ENCODE measurements at places on chromosomes 13 and 19.

GRCh38 chr19:17090583-17090982 lies 15.0 kb downstream of the MYO9B start:
- no peak for DNase-seq
- H3K4me3 ChIP-seq: no peak overlapping the region
- peaks cover 27% of the 10 kb centered on the region for H3K4me1 ChIP-seq
- H3K27me3 ChIP-seq: no peaks in the 10 kb centered on the region
- peak overlapping the region; percentile 53 for H3K27ac ChIP-seq
- no peaks in the 10 kb centered on the region for H3K36me3 ChIP-seq

- no peak overlapping the region for H3K27ac ChIP-seq
- no peaks in the 10 kb centered on the region for H3K36me3 ChIP-seq
- no peak overlapping the region for H3K4me3 ChIP-seq
Observed at GRCh38 chr13:21243045-21243897, 66.8 kb downstream of the MRPL57 start.

- peaks cover 6% of the 10 kb centered on the region for H3K4me1 ChIP-seq
- no peaks in the 10 kb centered on the region for H3K36me3 ChIP-seq
- H3K27ac ChIP-seq: no peak overlapping the region
Observed at GRCh38 chr13:106155411-106155810, 380.1 kb downstream of the EFNB2 start.

DNA sequence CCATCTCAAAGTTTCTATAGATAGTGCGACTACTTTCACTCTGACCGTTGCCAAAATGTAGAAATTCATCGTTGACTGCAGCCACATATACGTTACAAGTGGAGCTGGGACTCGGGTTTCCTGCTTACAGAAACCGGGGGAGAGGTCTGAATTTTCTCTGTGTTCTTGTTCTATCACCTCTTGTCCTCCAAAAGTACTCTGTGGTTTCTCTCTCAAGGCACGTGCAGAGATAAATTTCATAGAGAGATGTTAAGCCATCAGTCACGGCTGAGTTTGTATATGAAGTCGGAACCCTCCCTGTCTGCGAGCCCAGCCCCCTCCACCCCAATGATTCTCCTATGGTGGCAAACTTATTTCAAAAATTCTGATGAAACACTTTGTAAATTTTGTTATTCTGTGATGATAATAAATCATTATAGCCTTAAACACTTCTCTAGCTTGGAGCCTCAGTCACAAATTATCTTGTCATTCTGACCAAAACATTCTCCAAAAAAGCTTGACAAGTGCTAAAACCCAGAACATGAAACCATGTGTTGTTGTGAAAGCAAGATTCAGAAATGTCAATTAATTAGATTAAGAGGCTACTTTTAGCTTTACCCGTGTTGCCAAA lies 87.5 kb downstream of the TSHZ3 start:
- H3K36me3 ChIP-seq: no peaks in the 10 kb centered on the region
- H3K27ac ChIP-seq: no peak overlapping the region
- no peak for DNase-seq

- peak overlapping the region; percentile 65 for H3K27ac ChIP-seq
- no peaks in the 10 kb centered on the region for H3K4me1 ChIP-seq
- H3K36me3 ChIP-seq: no peaks in the 10 kb centered on the region
- peak overlapping the region; percentile 68 for H3K4me3 ChIP-seq
Observed at GRCh38 chr13:77919246-77919920, 752 bp upstream of the EDNRB start.

- no peaks in the 10 kb centered on the region for H3K27me3 ChIP-seq
- no peak overlapping the region for H3K4me3 ChIP-seq
- no peaks in the 10 kb centered on the region for H3K4me1 ChIP-seq
- no peak overlapping the region for H3K27ac ChIP-seq
Observed at GRCh38 chr19:447816-448560, 12.8 kb downstream of the SHC2 start.

Measured in upper lobe of right lung (tissue), 1 donor.